Colonic mucosa (tissue), 4 donors: ENCODE measurements at places on chromosomes 12 and 14.

- no peak for DNase-seq
These were observed 128.1 kb downstream of the PRKD1 start for GRCh38 chr14:29799464-29800095.

DNA sequence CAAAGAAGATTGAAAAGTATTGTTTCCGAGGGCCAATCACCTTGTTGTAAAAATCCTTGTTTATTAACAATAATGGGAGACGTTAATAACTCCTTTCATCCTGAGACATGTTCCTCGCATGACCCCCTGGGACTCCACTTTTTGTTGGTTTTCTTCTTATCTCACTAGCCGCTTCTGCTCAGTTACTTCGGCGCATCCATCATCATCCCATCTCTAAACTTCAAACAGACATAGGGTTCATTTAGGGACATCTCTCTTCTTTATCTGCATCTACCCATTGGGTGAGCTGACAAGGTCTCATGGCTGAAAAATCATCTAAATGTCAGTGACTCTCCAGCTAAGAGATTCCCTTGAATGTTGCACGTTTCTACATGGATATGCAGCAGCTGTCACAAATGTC, 252.2 kb downstream of the ANO2 start:
- no peak for DNase-seq

DNA sequence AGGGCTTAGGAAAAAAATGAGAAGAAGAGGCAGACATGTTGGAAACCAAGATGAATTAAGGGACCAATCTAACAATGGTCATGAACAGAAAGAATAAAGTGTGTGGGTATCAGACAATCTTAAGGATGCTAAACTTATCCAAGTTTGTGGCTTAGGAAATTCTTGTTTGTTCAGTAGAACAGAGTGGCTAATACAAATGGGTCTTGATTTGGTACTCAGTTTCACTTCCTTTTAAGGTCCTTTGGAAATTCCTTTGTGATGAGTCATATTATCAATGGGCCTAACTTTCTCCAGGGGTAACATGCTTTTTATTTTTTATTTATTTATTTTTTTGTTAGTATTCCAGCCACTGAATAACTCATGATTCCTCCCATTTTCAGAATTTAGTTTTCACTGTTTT, 1154.7 kb upstream of the FLRT2 start:
- no peak for DNase-seq

GRCh38 chr12:81330480-81330879, 252.6 kb downstream of the ACSS3 start:
- DNase-seq: no peak

DNA sequence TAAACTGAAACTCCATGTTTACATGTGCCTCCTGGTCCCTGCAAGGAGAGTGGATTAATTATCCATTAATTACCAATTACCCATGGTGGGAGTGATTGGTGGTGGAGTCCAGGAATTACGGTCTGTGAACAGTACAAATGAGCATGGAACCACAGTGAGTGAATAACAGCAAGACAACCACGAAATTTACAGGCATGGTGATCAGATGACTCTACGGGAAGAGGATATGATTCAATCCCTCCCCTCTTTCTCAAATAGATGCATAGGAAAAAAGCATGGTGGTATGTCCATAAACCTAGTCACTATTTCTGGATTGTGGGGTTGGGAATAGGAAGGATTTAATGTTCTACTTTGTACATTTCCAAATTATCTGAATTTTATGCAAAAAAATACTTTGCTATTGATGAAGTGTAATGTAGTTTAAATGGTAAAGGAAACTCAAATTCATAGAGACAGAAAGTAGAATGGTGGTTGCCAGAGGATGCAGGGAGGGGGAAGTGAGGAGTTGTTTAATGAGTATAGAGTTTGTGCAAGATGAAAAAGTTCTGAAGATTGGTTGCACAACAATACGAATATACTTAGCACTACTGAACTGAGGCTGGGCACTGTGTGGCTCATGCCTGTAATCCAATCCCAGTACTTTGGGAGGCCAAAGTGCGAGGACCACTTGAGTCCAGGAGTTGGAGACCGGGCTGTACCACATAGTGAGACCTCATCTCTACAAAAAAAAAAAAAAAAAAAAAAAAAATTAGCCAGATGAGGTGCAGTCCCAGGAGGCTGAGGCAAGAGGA, 41.2 kb upstream of the C12orf75 start:
- DNase-seq: no peak

DNA sequence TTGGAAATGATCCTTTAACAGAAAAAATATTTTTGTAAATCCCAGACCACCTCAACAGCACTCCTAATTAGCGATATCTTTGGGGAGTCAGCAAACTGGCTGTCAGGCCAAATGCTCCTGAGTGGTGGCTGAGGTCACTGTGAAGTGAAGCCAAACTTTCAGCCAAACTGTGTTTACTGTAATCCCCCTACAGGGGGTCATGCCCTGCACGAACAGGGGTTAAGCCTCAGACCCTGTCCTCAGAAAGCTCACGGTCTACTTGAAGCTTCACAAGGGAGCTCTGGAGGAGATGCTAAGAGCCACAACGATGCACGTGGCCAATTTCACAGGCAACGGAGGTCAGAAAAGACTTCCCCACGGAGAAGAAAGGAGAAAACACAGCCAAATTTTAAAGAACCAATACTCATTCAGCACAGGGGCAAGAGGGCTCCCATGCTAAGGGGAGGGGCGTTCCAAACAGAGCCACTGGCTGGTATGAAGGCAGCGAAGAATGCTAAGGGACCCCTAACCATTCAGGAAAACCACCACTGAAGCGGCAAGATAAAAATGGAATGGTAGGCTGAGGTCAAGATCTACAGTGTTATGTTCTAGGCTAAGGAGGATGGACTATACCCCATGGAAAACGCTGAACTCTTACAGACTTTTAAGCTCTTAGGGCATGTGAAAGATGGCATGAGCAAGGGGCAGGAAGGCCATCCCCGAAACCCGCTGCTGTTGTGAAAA, 105.4 kb downstream of the ITPR2 start:
- no peak for DNase-seq

- no peak for DNase-seq
These were observed 79.7 kb downstream of the DUSP16 start for GRCh38 chr12:12482959-12483358.

GRCh38 chr12:108843187-108843586, 14.2 kb downstream of the SSH1 start:
- DNase-seq: no peak

DNA sequence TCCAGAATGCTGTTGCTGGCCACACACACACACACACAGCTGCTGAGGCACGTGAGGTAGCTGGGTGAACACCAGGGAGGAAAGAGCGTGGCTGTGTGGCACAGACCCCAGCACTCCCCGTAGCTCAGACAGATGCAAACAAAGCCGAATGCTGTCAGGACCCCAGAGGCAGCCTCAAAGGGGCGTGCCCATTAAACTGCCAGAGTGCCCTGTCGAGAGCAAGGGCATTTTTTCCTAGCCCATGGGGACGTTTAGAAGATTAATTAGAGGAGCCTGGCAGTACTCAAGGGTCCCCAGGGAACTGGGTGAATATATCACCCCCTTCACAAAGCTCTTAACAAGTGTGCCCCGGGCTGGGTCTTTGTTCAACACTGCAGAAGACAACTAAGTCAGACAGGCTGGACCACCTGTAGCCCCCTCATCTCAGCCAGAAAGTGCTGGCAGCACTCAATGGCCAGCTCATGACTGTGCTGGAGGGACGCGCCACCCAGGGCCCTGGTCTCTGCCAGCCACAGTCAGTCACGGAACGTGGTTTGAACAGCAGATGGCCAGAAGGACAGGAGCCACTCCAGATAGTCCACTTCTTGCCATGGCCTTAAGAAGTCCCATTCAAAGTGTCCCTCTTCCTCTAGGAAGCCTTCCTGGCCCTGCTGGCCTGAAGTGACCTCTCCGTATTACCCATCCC, 37.5 kb downstream of the TTC7B start:
- DNase-seq: no peak

DNA sequence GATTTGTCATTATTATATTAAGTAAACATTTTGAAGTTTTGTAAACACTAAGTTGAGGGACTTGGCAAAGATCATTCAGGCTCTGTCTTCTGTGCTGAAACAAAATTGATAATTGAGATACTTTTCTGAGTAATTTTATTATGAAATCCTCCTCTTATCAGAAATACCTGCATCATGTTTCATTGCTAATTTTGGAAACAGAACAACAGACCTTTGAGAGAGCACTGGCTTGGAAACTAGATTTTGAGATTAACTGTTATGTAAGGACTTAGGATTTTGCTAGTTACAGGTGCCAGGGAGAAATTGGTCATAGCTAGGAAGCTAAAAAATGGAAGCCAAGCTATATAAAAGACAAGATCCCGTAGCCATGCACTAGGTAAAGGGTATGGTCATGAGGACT, 201.7 kb upstream of the DCN start:
- no peak for DNase-seq

DNA sequence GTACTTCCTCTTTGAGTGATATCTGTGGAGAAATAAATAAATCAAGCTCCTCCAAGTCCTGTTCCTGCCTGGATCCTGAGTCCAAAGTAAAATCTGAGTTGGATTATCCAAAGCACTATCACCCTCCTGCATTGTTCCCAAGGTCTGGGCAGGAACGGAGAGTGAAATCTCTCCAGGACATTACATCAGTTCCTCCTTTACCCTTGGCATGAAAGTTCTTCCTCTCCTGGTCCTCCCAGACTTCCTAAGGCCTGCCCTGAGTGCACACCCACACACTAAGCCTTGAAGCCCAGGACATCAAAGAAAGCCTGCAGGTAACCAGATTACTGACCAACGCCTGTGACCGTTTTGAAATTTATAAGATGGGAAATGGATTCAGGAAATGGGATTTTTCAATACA, 206.8 kb upstream of the BCL2L14 start:
- DNase-seq: no peak

GRCh38 chr14:59217011-59217410, 28.5 kb downstream of the DAAM1 start:
- no peak for DNase-seq

GRCh38 chr12:26156201-26156871, 31.5 kb upstream of the BHLHE41 start:
- no peak for DNase-seq

- DNase-seq: no peak
These were observed 41.1 kb downstream of the PTHLH start for GRCh38 chr12:27931390-27931789.

- DNase-seq: no peak
These were observed 138.7 kb downstream of the ETV6 start for GRCh38 chr12:11787933-11788849.

DNA sequence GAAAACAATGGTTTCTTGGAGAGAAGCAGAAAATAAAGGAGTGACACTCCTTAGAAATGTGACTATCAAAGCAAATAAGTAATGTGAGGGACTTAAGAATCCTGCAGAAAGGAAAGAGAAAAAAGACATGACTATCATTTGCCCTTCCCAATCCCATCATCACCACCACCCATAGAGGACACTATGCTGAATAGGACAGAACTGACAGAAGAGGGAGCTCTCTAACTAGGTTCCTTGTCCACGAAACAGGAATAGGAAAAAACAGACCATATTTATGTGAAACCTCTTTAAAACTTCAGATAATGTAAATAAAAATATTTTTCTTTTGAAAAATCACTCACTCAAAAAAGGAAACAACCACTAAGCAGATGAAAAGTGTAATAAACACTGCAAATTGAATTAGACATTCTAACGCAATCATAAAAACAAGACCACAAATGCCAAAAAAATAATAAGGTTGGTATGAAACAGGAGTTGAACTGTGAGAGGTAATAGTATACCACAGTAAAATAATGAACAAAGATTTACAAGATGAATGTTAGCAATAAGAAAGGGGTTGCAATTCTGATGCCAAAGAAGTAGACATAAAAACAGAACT, 24.1 kb downstream of the KLRD1 start:
- no peak for DNase-seq

GRCh38 chr12:44589697-44590096, 286.4 kb downstream of the NELL2 start:
- no peak for DNase-seq

GRCh38 chr12:124650912-124651311, 83.5 kb upstream of the NCOR2 start:
- DNase-seq: no peak

GRCh38 chr12:109764776-109765445, 51.3 kb downstream of the FAM222A start:
- DNase-seq: no peak

DNA sequence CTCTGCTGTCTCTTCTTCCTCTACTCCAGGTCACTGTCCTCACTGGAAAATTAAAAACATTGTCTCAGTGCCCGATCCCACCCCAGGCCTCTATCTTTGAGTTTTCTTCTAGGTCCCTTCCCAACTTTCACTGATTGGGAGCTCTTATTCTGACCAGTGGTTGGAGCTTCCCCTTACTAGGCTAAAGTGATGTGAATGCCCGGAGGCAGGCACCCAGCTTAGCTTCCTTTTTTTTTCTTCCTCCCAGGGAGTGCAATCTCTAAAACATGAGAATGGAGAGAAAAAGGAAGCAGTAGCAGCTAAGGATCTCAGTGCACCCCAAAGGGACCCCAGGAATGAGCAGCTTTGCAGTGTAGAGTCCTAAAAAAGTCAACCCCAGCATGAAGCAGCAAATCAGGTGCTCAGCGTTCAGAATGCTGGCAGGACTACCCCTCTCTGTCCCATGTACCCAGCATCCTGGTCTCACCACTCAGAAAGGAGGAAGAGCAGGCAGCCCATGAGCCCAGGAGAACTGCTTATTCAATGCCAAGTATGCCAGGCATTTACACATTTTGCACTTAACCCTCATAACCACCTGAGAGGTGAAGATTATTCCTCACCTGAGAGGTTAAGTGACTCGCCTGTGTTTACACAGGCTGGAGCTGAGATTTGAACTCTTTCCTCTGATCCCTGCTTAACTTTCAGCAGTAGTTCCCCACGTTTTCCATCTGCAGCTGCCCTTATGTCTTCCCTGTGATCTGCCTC, 146.2 kb upstream of the PWP1 start:
- no peak for DNase-seq

GRCh38 chr12:45670346-45671065, 59.0 kb upstream of the ARID2 start:
- no peak for DNase-seq

DNA sequence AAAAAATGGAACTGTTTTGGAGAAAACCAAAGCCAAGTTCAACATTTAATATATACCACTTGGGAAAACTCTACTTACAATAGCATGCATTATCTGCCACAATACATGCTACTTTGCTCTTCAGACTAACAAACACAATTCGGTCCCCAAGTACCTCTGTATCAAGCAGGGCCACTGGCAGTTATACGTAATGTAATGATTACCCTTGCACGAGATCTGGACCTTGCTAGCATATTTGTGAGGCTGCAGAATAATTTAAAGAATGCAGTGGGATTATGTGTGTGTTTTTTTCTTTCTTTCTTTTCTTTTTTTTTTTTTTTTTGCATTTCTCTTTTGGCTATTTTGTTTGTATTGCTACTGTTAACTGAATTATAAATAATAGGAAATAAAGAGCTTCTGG, 22.8 kb upstream of the PYGL start:
- DNase-seq: no peak
